Activated CD4-positive, alpha-beta T cell treated with anti-CD3 and anti-CD28 coated beads, Interleukin-2, amount 50 U/mL, for 4 hours (primary cell): ENCODE measurements at places on chromosomes 3 and 15.
A peak's percentile ranks its signal among the peaks of the same experiment; 100 is the strongest.

- no peak for DNase-seq
Measured at GRCh38 chr3:69474186-69474585, 88.3 kb upstream of the FRMD4B start.

DNA sequence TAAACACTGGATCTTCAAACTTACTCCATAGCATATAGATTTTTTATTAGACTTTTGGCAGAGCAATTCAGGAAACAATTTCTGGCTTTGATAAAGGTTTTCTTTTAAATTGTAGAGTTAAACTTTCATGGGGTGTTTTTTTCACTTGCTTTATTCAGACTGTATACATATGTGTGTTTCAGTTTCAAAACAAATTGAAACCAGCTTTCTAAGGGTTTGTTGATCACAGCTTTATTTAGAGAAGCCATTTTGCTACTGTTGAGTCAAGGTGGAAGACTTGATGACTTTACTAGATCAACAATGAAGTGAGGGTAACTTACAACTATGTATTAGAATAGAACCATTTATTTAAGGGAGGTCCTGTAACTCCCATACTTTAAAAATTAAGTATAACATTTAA is 6.2 kb downstream of the UBE2E1 start:
- DNase-seq = no peak

DNA sequence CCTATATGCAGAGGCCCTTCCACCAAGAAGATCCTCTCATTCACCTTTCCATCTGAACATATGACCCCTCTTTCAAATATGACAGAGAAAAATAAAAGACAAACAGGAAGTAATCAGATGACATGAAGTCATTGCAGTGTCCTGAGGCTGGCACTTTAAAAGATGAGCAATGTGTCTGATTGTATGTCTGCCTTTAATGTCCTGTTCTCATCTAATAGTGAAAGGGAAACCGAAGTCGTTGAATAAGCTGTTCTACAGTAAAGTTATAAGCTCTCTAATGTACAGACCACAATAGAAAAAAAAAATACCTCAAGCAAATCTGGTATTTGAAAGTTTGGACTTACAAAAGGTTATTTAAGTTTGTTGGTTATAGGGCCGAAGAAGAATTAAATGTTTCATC is 243.0 kb downstream of the CLSTN2 start:
- DNase-seq = no peak

GRCh38 chr3:50246517-50246954 is 10.5 kb downstream of the GNAI2 start:
- DNase-seq = peak; percentile 75

DNA sequence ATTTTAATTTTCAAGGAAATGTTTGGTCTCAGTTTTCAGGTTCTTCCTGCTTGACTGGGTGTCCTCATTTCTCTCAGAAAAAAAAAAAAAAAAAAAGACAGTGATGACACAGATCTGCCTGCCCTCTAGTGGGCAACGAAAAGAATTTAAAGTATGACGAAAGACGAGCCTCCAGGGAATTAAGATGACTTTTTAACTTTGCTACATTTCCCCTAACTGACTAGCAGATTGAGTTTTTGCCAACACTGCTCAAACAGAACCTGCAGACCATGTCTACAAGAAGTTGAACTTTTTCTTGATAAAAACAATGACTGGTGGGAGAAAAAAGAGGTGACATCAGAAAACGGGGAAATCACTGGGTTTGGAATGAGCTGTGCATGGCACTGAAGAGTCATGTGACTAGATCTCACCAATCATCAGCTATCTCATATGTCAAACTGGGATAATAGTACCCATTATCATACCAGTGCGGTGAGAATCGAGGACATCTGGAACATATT is 40.8 kb downstream of the EOMES start:
- DNase-seq = peak; percentile 10

DNA sequence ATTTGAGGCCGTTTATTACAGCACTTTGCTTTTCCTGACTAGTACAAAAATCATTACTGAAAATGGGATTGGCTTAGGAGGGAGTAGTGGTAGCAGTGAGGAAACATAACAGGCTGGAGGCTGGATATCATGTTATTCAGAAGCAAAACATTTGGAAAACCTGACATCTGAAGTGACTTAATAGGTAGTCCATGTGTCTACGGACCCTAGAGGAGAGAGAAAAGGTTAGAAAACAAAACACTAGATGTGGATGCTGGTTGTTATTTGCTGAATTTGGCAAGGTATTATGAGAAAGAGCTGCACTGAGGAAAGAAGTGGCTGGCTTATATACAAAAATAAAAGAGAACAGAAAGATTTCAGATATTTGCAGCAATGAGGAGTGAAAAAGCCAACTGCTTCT is 139.9 kb downstream of the MEX3B start:
- no peak for DNase-seq

- no peak for DNase-seq
Measured at GRCh38 chr3:99945328-99945995, 127.8 kb downstream of the CMSS1 start.

DNA sequence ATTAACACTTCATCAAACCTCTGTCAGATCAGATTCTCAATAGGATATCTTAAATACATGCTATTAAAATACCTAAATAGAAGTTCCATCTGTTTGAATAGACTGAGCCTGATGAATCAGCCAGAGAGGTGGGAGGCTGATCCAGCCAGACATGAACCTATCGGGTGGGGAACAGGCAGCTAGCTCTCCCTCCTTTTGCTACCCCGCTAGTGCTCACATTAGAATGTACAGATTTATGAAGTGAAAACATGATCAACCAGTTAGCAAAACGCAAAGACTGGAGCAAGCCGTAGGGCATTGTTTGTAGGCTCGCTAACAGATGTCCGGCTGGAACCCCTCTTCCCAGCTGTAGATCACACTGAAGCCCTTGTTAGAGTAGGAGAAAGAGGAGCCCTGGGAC is 54.4 kb downstream of the GTF2E1 start:
- DNase-seq = no peak

DNA sequence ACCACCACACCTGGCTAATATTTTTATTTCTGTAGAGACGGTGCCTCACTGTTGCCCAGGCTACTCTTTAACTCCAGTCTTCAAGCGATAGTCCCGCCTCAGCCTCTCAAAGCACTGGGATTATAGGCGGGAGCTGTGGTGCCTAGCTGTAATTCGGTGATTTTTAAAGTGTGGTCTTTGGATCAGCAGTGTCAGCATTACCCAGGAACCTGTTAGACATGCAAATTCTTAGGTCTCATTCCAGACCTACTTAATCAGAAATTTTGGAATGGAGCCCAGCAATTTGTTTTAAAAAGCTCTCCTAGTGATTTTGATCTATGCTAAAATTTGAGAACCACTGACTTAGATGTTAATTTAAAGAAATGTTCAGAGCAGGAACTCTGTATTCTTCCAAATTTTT is 51.9 kb downstream of the GOLM2 start:
- DNase-seq = no peak

DNA sequence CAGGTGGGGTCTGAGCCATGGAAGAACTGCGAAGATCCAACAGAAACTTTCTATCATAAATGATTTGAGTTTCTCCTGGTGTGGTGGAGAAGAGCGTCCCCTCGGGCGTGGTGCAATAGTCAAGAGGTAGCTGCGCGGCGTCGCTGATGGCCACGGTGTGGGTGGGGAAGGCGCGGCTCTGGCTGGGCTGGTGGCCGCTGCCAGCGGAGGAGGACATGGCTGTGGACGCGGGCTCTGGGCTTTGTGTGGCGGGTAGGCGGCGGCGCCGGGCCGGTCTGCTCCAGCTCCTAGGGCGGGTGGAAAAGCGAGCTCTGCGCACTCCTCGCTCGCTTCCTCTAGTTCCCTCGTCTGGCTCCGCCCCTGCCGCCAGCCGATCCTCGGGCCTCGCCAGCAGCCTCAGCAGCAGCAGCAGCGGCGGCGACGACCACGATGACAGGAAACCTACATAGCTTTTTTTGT is 5.9 kb downstream of the STARD9 start:
- DNase-seq = peak; percentile 65

- no peak for DNase-seq
Measured at GRCh38 chr15:33310481-33311311, at the start of gene RYR3. TSS of gene RYR3 (plus strand) at chr15:33310967. CDS start at chr15:33311046, 79 bp downstream.
